RCC 7860 (cell line): ENCODE measurements at places on chromosomes 11 and 22.

- DNase-seq: no peak
These were observed 110.9 kb downstream of the KCNC1 start for GRCh38 chr11:17845431-17845881.

- no peak for DNase-seq
These were observed 39.0 kb downstream of the OTOG start for GRCh38 chr11:17585911-17586695.

GRCh38 chr11:65911682-65912568 is 6.9 kb downstream of the C11orf68 start:
- DNase-seq: peak; percentile 91

DNA sequence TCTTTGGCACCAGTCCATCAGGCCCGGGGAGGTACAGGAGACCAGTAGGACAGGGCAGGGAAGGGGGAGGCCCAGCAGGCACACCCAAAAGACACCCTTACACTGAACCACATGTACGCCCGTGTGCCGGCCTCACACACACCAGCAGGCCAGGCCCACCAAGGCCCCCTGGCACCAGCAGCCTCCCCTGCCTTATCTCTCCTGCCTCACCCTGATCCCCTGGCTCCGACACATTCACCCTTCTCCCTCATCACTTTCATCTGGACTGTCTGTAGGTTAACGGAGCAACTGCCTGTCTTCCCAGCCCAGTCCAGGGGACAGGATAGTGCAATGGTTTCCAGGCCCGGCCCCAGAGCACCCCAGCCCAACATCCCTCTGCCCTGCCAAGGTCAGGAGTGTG is 4.9 kb downstream of the CDKN1C start:
- DNase-seq: no peak
